ENCODE measurements at places on chromosomes 12 and 14.

DNA sequence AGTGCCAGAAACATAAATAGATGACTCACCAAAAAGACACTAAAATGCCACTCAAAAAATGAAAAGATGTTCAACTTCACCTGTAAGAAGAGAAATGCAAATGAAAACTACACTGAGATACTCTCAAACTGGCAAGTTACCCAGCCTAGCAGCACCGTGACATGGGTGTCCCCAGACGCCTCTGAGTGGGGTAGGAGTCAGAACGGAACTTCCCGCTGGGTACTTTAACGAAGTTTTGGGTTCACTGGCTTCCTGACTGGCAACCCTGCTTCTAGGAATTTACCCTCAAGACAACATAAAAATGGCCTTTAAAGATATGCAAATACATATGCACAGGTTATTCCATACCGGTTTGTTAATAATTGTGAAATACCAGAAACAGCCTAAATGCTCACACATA, 52.6 kb downstream of the RIMBP2 start:
- no peak for DNase-seq
- peaks cover 5% of the 10 kb centered on the region for H3K36me3 ChIP-seq
- peaks cover 26% of the 10 kb centered on the region for H3K27me3 ChIP-seq

DNA sequence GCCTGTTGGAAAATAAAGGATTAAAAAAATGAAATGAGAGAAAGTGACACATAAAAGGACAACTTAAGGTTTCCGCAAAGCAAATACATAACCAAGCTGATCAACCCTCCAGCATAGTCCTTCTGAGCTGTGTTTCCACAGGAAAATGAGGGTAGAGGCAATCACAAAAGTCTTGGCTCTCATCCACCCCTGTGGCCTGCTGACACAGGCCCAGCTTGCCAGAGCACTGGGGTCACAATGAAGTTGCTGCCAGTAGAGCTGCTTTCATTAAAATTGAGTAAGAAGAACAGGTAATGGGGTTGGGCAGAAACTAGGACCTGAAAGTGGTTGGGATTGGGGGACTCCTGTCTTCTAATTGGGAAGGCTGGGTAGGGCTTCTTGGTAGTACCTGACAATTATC, 65.9 kb downstream of the RERG start:
- peak overlapping the region; percentile 91 for H3K27ac ChIP-seq
- H3K27me3 ChIP-seq: no peaks in the 10 kb centered on the region
- peaks cover 25% of the 10 kb centered on the region for H3K4me1 ChIP-seq
- H3K4me3 ChIP-seq: no peak overlapping the region

GRCh38 chr12:126734710-126735109, 1532.3 kb upstream of the TMEM132C start:
- DNase-seq: no peak
- H3K4me3 ChIP-seq: no peak overlapping the region
- H3K4me1 ChIP-seq: no peaks in the 10 kb centered on the region
- no peaks in the 10 kb centered on the region for H3K36me3 ChIP-seq

DNA sequence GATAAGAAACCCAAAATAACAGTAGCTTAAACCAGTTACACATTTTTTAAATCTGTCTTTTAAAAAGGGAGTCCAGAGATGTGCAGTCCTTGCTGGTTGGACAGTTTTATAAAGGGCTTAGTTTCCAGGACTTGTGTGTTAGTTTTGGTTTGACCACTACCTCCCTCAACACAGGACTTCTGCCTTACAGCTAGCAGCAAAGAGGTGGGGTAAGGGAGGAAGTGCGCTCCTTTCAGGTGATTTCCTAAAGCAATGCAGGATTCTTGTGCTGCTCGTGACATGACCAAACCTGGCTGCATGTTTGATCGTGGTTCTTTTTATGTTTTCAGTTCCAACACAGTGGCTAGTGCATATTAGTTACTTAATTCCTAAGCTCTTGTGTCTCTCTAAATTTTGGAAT, 266.2 kb downstream of the TMTC2 start:
- no peaks in the 10 kb centered on the region for H3K27me3 ChIP-seq

DNA sequence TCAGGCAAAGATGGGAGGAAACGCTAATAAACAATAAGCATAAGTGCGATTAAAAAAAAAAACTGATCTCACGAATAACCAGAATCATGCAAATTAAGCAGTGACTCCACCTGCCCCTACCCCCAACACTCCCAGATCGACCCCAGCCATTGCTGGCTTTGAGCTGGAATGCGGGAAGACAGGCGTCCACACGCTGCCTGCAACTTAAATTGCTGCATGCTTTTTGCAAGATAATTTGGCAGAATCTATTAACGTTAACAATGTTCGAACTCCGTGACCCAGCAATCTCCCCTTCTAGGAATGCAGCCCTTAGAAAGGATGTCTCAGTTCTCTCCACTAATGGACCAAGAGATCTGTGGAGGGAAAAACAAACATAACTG, 935 bp upstream of the CKB start:
- peaks cover 68% of the 10 kb centered on the region for H3K4me1 ChIP-seq
- H3K4me3 ChIP-seq: peak overlapping the region; percentile 70
- DNase-seq: no peak

DNA sequence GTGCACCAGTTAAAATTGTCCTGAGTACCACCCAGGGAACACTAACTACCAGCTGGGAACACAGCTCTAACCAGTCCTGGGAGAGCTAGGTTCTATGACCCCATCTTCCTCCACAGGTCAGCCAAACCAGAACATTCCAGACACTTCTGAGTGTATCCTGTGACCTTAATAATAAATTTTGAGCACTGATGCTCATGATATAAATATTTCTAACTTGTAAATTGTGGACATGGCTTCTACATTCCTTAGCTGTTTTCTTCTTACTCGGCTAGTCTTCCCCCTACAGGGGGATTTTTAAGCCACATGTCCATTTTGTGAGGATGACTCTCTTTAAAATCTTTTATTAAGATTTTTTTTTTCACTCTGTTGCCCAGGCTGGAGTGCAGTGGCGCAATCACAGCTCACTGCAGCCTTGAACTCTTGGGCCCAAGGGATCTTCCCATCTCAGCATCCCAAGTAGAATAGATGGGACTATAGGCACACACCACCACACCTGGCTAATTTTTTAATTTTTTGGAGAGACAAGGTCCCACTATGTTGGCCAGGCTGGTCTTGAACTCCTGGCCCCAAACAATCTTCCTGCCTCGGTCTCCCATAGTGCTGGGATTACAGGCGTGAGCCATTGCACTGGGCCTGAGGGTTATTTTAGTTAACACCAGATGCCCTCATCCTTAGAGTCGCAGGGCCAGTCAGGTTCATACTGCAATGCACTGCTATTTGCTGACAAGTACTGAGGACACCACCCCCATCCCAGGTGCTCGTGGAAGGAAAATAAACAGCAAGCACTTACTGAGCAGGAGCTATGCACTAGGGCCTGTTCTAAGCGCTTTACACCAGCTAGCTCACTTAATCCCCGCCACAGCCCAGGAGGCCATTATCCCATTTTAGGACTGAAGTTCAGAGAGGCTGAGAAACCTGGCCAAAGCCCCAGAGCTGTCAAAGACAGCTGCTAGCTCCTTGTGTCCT, 142.6 kb upstream of the NCOR2 start:
- H3K36me3 ChIP-seq: no peaks in the 10 kb centered on the region
- H3K27me3 ChIP-seq: peaks cover 20% of the 10 kb centered on the region
- H3K4me3 ChIP-seq: no peak overlapping the region
- peaks cover 25% of the 10 kb centered on the region for H3K4me1 ChIP-seq
- no peak for DNase-seq

Data from nephron progenitor cell (in vitro differentiated cells).